ENCODE measurements at places on chromosomes 7 and 10.

DNA sequence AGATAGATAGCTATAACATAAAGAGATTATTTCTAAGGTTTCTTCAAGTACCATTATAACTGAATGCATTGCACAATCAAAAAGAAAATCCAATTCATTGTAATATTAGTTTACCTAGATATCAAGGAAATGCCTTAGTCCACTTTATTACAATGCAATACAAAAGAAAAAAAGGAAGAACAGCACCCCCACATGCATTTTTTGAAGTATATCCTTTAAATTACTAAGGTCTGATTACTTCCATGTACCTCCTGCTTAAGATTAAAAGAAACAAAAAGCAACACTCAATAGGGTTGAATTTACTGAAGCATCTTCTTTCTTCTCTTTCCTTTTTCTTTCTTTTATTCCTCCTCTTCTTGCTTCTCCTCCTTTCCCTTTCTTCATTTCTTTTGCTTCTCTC is 973.8 kb upstream of the LRRTM3 start:
- DNase-seq = no peak

GRCh38 chr7:73341877-73342276 is 13.9 kb downstream of the FKBP6 start:
- DNase-seq = no peak

- DNase-seq = no peak
Measured at GRCh38 chr10:79483299-79483698, 29.0 kb upstream of the EIF5AL1 start.

GRCh38 chr7:101629171-101629570 is at the start of gene MYL10:
Gene MYL10, minus strand, starts transcription at chr7:101629296. Its CDS starts 178 bp downstream, at chr7:101629118.
- DNase-seq = no peak

GRCh38 chr7:55723621-55723941 is 139.0 kb downstream of the SEPTIN14 start:
- DNase-seq = no peak

- no peak for DNase-seq
Measured at GRCh38 chr7:8982338-8982992, 549.1 kb downstream of the NXPH1 start.

- peak; percentile 46 for DNase-seq
Measured at GRCh38 chr10:6445671-6446316, 134.3 kb downstream of the PRKCQ start.

DNA sequence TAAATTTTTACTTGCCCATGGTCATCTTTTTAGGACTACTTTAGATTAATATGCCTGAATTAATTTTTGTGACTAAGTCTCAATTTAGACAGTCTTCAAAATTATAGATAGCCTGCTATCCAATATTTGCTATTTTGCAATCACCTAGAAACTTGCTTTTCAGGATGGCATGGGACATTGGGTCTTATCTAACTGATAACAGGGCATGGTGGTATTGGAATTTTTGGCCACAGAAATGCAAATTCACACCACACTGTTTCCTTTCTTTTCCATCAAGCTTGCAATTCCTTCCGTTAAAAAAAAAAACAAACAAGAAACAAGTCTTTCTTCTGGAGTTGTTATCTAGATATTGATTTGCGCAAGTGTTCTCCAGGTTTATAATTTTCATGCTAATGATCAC is 8.8 kb downstream of the ARL5B start:
- no peak for DNase-seq

GRCh38 chr10:79358811-79359210 is 11.5 kb downstream of the PPIF start:
- no peak for DNase-seq

GRCh38 chr7:37275078-37275710 is 173.5 kb downstream of the ELMO1 start:
- DNase-seq = no peak
